ENCODE measurements at places on chromosomes 7 and 10. TPM values are rescaled to one million over a fixed set of nuclear protein-coding genes. Genes with fewer than 3 reads are reported as not detected.

The ACHE gene
- not detected for total RNA-seq

The TSPAN14 gene
- 61.9 TPM for total RNA-seq

The PLEKHA1 gene
- total RNA-seq: 2.4 TPM

The OR6V1 gene
- not detected for total RNA-seq

The EEPD1 gene
- 0.95 TPM for total RNA-seq

The FAM24B gene
- 10.1 TPM for total RNA-seq

The CPEB3 gene
- total RNA-seq: 2.1 TPM

The ZNF736 gene
- 22.8 TPM for total RNA-seq

The VAX1 gene
- total RNA-seq: not detected

The GARIN1A gene
- 1.8 TPM for total RNA-seq

DNA sequence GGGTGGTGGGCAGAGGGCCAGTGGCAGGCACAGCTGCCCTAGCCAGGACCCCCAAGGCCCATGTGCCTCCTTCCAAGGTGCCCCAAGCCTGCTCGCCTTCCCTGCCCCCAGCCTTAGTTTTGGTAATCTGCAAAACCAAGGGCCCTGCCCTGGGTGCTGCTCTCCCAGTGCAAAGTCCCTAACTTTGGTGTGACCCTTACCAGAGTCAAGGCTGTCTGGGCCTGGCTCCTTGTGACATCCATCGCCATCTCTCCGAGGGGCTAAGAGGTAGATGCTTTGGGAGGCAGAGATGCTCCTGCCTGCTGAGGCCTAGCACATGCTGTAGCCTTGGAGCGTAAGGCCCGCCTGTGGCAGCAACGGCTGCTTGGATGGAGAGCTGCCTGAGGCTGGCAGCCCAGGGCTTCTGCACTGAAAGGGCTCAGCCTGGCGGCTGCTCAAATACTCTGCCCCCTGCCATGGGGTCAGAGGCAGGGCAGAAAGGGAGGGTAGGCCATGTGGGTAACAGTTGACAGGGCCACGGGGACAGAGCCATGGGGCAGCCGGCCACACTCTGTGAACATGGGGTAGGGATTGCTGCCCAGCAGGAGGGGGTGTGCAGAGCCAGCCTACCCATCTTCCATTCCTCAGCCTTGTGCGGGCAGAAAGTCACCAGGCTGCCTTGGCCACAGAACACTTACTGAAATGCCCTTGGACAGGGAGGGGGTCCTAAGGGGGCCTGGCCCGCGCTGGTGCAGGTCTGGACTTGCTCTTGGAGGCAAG, 17.9 kb upstream of the MYL7 start:
- ATAC-seq: no peak

GRCh38 chr7:103343758-103344452, 662 bp downstream of the DNAJC2 start:
- ATAC-seq: peak; percentile 23

DNA sequence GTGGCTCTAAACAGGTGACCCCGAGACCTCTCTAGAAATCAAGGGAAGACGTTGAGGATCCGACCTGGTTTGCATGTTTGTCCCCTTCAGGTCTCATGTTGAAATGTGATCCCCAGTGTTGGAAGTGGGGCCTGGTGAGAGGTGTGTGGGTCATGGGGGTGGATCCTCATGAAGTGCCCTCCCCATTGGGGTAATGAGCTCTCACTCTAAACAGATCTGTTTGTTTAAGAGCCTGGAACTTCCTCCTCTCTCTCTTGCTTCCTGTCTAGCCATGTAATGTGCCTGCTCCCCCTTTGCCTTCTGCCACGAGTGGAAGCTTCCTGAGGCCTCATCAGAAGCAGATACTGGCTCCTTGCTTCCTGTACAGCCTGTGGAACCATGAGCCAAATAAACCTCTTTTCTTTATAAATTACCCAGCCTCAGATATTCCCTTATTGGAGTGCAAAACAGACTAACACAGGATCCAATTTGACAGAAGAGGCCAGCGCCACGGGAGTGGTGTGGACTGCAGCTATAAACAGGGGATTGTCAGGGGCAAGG, 10.8 kb upstream of the POLM start:
- no peak for ATAC-seq

DNA sequence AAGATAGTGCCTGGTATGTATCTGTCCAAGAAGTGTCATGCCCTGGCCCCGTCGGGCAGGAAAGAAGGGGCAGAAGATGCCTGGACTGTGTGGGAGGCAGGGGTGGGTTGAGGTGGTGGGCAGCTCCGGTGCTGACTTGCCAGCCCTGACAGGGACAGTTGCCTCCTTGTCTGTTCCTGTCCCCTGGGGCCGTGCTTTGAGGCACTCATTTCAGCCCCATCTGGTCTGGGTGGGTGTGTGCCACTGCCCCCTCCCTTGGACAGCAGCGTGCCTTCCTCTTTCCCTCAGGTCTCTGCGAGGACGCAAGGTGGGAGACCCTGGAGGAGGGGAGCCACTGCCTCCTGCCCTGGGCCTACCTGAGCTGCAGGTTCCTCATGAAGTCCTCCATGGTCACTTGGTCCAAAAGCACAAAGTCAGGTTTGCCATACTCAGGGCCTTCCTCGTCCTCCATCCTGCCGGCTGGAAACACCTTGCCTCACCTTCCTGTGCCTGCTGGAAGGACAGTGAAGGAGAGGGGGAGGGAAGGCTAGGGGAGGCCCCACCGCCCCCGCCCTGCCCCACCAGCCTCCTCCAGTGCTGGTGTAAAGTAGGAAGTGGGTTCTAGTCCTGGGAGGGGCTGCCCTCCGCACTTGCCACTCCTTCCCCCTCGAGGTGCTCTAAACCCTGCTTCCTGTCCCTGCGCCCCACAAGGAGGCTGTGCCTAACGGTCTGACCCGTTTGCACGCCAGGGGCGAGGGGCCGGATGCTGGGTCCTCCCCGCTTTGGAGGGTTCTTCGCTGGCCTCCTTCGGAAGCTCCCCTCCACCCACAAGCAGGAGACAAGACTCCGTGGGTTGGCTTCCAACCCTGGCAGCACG, at the start of gene MYO1G:
Gene MYO1G (minus strand): TSS at position 505 of the 856 bp plus-strand sequence. CDS start 54 bp downstream, at position 451.
- ATAC-seq: peak; percentile 66

GRCh38 chr7:4713183-4713784, 31.2 kb downstream of the FOXK1 start:
- peak; percentile 68 for ATAC-seq

GRCh38 chr10:123674741-123675140, 8.6 kb downstream of the GPR26 start:
- ATAC-seq: no peak

DNA sequence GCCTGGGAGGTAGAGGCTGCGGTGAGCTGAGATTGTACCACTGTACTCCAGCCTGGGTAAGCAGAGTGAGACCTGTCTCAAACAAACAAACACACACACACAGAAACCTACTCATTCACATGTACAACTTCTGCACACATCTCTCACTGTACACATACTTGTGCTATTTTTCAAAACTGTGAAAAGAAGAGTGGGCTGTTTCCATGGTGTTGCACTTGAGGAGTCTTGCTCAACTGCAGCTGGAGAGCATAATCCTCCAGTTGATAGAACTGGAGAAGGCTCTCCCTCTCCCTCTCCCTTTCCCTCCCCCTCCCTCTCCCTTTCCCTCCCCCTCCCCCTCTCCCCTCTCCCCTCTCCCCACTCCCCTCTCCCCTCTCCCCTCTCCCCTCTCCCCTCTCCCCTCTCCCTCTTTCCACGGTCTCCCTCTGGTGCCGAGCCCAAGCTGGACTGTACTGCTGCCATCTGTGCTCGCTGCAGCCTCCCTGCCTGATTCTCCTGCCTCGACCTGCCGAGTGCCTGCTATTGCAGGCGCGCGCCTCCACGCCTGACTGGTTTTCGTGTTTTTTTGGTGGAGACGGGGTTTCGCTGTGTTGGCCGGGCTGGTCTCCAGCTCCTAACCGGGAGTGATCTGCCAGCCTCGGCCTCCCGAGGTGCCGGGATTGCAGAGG, 43.7 kb upstream of the DLD start:
- no peak for ATAC-seq

GRCh38 chr10:43229208-43230061, 37.4 kb downstream of the RASGEF1A start:
- ATAC-seq: peak; percentile 46

GRCh38 chr10:8057636-8058273, 3.3 kb downstream of the GATA3 start:
- ATAC-seq: no peak

DNA sequence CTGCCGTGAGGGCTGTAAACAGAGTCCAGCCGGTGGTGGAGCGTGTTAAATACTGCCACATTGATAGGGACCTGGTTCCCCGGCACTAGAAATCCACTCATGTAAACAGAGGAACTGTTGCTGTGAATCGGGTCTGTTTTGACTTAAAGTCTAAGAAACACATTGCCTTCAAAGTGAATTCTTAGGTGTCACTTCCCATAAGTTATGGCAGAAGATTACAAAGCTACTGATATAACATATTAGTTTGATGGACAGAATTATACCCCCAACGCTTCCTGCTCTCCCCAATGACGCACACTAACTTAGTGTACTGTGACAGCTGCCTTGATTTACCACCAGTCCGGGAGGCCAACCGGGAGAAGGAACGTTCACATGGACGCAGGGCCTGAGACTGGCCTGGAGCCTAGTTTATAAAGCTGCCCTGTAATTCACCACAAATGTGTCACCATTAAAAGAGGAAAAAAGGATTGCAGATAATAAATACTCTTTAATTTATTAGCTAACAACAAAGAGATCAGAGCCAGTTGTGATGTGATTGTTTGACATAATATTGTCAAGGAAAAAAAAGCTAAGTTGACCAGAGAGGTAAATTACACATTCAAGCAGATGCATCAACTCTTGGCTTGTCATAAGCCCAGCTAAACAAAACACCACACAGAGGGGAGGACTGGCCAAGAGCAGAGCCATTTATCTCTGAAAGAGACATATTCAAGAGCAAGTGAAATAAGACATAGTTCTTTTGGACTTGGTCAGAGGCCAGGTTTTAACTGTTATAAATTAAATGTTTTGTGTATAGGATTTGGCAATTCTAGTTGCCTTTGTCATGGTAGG, 820.6 kb downstream of the LRMDA start:
- no peak for ATAC-seq

- no peak for ATAC-seq
Observed at GRCh38 chr7:148266795-148267194, 323.8 kb upstream of the C7orf33 start.

- ATAC-seq: peak; percentile 77
Observed at GRCh38 chr7:131606346-131607290, 50.2 kb upstream of the PODXL start.

GRCh38 chr10:80324086-80324485, 32.5 kb downstream of the DYDC1 start:
- ATAC-seq: no peak

DNA sequence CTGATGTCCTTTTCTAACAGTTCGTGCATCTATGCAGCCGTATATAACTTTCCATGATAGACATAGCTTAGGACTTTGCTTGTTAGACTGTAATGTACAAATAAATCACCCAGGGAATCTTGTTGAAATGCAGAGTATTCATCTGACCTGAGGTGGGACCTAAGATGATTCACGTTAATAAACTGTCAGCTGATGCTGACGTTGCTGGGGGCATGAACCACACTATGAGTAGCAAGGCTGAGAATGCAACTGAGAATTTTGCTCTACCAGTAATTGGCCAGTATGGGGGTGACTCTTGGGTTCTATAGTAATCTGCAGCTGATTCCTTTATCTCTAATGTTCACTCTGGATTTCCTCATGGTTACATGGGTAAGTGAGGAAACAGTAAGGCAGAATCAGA, 130.1 kb upstream of the MALRD1 start:
- ATAC-seq: no peak

GRCh38 chr10:68366600-68366999, 33.9 kb upstream of the PBLD start:
- no peak for ATAC-seq

- ATAC-seq: no peak
Observed at GRCh38 chr7:148442933-148443332, 147.6 kb upstream of the C7orf33 start.

DNA sequence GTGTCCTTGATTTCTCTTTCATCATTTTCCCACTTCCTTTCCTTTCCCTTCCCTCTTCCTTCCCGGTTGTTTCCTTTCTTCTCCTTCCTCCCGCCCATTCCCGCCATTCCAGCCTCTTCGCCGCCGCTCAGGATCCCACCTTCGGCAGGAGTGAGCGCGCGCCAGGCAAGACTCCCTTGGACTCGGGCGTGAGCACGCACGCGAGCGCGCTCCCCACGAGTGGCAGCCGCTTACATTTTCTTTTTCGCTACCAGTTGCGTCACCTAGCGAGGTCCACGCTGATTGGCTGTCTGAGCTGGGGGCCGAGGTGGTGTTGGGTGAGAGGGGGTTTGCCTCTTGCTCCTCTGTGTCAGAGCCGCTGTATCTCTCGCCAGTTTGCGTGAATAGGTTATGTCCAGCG, 11.8 kb downstream of the ZAN start:
- ATAC-seq: no peak

GRCh38 chr10:119541459-119542356, 811 bp downstream of the RGS10 start:
- peak; percentile 24 for ATAC-seq

DNA sequence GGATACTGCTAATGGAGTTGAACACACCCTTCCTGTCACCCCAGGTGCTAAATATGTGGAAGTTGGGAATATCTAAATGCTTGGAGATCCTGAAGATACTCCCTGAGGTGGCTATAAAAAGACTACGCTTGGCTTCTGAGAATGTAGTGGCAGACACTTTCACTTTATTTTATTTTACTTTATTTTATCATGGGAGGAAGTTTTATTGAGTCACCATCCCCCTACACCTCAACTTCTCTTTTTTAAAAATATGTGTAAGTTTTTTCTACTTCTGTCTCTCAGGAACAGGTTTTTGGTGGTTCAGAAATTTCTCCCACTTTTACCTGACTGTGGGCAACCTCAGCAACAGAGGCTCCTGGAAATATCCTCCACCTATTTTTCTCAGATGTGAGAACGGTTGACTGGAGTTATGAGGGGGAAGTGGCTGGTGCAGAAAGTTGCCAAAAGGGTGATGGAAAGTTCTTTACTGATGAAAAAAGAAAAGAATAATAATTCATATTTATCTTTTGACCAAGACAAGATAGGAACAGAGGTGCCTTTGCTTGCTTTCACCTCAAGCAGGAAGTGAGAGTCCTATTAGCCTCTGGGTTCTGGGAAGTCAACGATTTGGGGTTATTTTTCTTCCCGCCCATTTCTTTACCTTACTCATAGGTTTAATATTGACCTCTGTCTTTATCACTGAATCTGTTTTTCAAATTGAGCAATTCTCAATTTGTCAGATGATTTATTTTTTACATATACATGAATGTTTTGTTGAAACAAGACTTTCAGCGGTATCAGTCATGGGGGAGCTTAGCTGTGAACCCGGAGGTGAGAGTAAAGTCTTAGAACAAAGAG, 103.6 kb downstream of the AHR start:
- ATAC-seq: peak; percentile 79

DNA sequence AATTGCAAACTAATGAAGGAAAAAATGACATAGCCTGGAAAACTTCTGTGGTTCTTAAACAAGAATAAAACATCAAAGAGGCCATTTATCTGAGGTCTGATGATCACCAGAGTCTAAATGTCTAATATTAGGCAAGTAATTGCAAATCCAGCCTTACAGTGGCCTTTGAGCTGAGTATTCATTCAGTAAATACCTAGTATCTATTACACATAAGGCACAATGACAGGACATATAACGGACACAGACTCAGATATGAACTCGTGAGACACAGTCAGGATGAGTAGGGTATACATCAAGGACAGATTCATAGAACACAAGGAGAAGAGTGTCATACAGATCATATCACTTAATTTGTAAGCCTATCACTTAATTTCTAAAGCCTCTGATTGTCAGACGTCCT, 16.8 kb downstream of the GPAM start:
- no peak for ATAC-seq
